ENCODE measurements at places on chromosomes 1 and 21.
A peak's percentile ranks its signal among the peaks of the same experiment; 100 is the strongest.

- no peak for DNase-seq
Measured at GRCh38 chr1:14482784-14483450, 115.6 kb upstream of the KAZN start.

DNA sequence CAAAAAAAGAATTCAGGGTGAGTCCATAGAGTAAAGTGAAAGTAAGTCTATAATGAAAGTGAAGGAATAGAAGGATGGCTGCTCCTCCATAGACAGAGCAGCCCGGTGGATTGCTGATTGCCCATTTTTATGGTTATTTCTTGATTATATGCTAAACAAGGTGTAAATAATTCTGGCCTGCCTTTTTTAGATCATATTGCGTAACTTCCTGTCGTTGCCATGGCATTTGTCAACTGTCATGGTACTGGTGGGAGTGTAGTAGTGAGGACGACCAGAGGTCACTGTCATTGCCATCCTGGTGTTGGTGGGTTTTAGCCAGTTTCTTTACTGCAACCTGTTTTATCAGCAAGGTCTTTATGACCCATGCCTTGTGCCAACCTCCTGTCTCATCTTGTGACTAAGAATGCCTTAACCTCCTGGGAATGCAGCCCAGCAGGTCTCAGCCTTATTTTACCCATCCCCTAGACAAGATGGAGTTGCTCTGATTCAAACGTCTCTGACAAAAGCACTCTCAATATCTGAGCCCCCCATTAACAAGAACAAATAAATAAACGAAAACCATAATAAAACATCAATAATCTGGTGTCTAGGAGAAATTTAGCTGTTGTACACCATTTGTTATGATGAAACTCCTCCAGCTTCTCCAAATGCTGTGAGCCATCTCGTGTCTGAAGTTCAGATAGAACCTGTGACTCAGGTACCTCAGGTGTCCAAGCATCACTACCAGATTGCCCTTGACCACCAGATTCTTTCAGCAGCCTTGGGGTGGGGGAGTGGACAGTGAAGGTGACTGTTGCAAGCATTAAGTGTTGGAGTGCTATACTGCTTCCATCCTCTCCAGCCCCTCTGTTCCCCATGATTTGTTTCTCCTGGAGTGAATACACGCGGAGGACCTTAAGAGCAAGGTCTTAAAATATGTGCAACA is 36.0 kb downstream of the EBNA1BP2 start:
- no peak for DNase-seq

DNA sequence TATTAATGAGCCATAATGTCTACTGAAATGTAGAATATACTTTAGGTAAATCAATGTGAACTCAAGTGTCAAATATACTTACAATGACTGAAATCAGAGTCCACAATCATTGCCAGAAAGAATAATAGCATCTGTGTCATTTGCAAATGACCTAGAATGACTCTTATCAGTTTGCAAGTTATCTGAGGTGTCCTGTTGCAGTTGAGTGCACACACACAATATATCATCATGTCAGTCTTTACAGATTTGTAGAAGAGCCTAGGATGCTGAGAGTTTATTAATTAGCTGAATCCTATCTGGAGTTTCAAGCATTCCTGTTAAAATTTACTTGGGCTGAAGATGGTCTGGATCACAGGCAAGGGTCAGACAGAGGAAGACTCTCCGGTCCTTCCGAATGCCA is 324.0 kb upstream of the GREM2 start:
- no peak for DNase-seq

DNA sequence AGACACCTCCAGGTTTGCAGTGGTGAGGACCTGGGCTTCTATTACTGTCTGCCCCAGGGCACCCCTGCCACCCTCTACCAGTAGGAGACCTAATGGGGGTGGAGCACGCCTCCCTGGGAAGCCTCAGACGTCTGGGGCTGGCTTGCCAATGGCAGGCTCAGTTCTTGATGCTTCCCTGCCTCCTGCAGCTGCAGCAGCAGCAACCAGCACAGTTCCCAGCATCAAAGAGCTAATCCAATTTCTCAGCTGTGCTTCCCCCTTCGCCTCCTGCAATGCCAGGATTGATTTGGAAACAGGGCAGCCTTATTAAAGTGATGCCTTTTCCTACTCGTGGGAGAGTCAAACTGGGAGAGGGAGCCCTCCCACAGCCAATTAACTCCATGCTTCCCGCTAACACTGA is 8.2 kb downstream of the SYT2 start:
- no peak for DNase-seq

- DNase-seq = no peak
Measured at GRCh38 chr1:2126331-2127186, 68.0 kb downstream of the FAAP20 start.

GRCh38 chr1:57963581-57963980 is 539.7 kb upstream of the DAB1 start:
- no peak for DNase-seq

DNA sequence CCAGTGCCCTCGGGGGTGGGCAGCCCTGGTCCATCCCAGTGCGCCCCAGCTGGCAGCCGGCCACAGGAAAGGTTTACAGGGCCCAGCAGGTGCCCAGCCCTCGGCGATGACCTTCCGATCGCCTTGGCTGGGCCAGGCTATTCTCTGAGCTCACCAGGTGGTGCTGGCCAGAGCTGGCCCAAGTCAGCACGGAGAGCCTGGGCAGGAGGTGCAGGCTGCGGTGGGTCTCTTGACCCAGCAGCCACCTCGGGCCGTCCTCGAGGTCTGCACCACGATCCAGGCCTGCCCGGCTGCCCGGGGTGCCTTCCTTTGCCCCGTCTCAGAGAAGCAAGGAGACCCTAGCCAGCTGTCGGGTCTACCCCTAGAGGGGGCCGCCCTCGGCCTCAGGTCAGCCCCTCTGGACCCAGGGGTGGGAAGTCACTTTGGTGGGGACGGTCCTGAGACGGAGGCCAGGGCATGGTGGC is 370 bp downstream of the PERM1 start:
- no peak for DNase-seq

DNA sequence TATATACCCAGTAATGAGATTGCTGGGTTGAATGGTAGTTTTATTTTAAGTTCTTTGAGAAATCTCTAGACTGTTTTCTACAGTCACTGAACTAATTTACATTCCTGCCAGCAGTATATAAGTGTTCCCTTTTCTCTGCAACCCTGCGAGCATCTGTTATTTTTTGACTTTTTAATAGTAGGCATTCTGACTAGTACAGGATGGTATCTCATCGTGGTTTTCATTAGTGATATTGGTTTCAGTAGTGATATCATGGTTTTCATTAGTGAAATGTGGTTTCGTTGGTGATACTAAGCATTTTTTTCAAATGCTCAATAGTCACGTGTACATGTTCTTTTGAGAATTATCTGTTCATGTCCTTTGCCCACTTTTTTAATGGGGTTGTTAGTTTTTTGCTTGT is 316.8 kb downstream of the PTBP2 start:
- DNase-seq = no peak

DNA sequence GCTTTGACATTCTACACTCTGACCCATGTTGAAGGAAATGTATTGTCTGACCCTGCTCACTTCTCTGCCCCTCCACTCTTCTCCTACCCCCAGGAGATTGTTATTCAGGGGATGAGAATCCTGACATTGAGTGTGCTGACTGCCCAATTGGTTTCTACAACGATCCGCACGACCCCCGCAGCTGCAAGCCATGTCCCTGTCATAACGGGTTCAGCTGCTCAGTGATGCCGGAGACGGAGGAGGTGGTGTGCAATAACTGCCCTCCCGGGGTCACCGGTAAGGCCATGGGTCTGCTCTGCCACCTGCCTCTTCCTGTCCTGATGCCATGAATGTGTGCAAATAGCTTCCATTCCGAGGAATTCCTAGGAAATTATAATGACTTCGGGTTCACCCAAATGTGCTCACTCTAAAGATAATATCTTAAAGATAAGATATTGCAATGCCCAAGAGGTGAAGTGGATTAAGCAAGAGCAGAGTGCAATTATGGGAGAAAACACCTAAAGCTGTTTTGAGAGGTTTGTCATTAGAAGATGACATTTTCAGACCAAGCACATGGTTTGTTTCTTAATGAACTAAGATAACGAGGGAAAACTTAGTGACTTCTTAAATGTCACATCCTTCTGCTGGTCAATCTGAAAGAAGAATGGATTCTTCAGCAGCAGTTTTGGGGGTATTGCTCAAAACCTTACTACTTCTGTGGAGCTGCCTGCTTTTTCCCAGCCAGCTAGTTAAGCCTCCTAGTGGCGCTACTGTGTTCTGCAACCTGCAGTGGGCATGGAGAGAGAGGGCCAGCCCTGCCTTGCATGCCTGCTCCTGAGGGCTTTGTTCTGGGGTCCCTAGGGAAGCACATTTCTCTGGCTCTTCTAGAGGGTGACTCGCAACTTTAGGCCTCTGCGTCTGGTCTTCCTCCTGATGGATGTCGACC is 41.6 kb downstream of the LAMC2 start:
- DNase-seq = no peak

GRCh38 chr1:212232090-212232489 is 53.1 kb upstream of the PPP2R5A start:
- no peak for DNase-seq

DNA sequence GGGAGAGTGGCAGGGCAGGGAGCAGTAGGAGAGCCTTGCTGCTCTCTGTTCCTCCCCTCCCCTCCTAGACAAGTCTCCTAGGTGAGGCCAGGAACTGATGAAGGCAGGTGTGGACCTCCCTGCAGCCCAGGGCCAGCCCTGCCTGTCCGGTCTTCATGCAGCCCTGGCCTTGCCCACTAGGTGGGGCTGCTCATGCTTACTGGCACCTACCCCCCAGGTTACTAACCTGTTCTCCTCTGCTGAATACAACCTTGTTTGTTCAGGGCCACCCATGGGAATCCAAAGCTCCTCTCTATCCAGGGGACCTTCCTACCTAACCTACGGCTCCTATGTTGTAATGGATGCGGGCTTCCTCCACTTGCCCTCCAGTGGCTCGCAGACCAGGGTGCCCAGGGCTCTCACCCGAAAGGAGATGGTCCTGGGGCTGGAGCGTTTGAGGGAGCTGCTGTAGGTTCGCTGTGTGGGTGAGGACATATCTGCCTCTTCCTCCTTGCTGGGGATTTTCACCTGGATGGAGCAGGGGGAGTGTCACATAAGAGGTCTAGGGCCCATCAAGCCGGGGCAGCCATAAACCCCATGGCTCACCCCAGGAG is 7.9 kb upstream of the TNNT2 start:
- DNase-seq = peak; percentile 12

DNA sequence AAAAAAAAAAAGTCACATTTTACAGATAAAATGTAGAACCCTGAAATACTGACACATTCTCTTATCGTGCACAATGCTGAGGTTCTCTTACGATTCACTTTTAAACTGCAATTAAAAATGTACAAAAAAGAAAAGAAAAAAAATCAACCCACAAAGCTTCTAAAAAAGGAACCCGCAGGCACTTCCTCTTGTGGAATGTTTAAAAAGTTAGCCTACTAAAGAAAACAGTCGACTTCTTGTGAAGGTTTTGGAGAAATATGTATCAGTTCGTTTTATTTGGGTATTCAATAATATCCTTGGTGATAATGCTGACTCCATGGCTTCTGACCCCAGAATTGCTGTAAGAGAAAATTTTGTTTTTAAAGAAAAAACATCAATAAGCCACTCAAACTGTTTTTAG is 10.2 kb downstream of the HNRNPU start:
- DNase-seq = no peak

- no peak for DNase-seq
Measured at GRCh38 chr1:56953386-56953785, 12.4 kb downstream of the C8B start.

- no peak for DNase-seq
Measured at GRCh38 chr1:213984387-213985208, 3.2 kb upstream of the PROX1 start.

DNA sequence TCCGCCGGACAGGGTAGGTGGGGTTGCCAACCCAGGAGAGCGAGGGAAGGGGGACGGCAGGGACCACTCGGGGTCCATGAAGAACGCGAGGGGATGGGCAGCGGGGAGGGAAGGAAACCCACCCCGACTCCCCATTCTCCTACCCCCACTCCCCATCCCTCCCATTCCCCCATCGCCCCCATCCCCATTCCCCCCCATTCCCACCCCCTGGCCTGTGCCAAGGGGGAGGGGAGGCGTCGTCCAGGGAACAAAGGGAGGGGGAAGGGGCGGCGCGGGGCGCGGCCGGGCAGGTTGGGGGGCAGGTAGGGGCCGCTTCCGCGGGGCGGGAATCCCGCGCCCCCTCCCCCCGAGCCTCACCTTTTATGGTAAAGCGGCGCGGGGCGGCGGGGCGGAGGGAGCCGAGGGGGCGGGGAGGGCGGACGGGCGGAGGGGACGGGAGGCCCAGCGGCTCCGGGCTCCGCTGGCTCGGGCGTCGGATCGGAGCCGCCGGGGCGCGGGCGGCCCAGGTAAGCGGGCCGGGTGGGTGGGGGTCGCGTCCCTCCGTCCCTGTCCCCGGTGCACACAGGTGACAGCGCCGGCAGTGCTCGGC is at the start of gene FBLIM1:
Gene FBLIM1 (plus strand): TSS at position 453 of the 589 bp plus-strand sequence. CDS start 6,189 bp downstream, outside the sequence.
- no peak for DNase-seq

GRCh38 chr1:231359113-231359512 is 21.0 kb downstream of the SPRTN start:
- DNase-seq = no peak

- DNase-seq = no peak
Measured at GRCh38 chr1:21229246-21230000, 52.7 kb upstream of the EIF4G3 start.

DNA sequence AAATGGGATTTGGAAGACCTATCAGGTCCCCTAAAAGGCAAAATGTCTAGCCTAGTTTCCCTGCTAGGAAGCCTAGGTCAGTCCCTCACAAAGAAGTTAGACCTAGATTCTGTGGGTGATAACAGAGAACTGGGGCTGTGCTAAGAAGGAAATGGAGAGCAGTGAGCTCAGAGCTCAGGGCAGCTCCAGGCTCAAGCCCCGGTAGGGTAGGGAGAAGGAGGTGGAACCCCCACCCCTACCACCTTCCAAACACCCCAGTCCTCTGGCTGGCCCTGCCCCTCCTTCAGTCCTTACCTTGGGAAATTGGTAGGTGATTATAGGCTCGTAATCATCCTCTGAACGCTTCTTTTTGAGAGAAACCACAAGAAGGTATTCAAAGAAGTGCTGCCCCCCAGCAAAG is 1.1 kb downstream of the DENND2D start:
- DNase-seq = no peak

DNA sequence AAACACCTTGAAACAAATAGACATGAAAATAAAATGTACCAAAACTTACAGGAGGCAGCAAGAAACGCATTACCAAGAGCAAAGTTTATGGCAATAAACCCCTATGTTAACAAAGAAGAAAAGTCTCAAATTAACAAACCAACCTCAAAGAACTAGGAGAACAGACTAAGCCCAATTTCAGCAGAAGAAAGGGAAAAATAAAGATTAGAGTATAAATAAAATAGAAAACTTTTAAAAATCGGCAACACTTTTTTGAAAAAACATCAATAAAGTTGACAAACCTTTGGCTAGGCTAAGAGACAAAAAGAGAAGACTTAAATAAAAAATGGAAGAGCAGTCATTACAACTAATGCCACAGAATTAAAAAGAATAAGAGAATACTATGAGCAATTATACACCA is 42.7 kb downstream of the SLC30A10 start:
- no peak for DNase-seq

- DNase-seq = no peak
Measured at GRCh38 chr1:94539496-94539895, 2.1 kb downstream of the F3 start.

All from T follicular helper cell (primary cell).